Stimulated activated naive CD4-positive, alpha-beta T cell (primary cell): ENCODE measurements at places on chromosomes 13 and 19.

GRCh38 chr13:39335721-39336120 is 267.3 kb downstream of the LHFPL6 start:
- DNase-seq, result no peak

DNA sequence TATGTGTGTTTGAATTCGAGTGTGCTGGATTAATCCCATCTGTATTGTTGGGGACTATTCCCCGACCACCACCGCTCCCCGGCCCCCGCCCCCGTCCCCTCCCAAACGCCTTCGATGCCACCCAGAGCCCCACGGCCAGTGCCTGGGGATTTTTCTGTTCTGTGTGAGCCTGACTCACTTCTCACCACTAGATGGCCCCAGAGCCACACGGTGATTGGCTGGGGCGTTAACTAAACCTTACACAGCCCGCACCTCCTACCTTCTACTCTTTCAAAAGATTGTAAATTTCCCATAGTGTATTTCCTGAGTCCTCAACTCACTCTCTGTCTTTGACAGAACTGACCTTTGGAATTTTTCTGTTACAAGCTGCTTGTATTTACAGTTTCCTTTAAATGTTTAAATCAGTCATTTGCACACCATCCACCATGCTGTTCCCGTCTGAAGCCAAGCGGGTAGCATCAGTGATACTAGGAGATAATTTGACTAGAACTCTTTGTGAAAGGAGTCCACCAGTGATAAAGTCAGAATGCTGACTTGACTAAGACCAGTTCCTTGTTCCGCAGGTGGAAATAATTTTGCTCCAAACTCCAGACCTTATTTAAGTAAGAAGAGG is 61.4 kb downstream of the RFX2 start:
- DNase-seq, result peak; percentile 67

DNA sequence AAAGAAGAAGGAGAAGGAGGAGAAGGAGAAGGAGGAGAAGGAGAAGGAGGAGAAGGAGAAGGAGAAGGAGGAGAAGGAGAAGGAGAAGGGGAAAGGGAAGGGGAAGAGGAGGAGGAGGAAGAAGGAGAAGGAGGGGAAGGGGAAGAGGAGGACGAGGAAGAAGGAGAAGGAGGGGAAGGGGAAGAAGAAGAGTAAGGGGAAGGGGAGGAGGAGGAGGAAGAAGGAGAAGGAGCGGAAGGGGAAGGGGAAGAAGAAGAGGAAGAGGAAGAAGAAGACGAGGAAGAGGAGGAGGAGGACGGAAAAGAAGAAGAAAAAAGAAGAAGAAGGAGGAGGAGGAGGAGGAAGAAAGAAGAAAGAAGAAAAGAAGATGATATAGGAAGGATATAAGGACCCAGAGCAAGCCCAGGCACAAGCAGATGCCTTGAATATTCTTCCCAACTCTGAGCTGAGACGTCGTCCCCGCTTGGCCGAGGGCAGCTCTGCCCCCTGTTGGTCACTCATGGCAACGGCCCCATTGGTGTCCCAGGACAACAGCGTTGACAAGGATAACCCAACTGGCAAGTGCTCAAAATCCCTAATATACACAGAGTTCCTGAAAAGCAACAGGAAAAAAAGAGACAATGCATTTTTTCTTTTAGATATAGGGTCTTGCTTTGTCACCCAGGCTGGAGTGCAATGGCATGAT is 30.6 kb upstream of the IGSF23 start:
- no peak for DNase-seq

DNA sequence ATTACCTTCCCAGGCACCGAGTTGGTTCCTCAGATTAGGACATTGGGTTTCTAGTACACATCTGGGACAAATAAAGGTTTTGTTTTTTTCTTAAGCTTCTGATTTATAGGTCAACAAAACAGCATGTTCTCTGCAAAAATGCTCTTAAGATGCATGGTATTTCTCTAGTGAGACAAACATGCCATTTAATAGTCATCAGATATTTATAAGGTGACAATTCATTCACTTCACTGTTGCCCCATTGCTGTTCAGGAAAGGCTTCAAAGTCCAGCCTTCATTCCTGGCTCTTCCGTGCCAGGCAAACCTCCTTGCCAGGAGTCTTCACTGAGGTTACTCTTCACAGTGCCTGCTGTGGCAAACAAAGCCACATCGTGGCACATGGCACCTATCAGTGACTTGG is 156.3 kb upstream of the FNDC3A start:
- no peak for DNase-seq

DNA sequence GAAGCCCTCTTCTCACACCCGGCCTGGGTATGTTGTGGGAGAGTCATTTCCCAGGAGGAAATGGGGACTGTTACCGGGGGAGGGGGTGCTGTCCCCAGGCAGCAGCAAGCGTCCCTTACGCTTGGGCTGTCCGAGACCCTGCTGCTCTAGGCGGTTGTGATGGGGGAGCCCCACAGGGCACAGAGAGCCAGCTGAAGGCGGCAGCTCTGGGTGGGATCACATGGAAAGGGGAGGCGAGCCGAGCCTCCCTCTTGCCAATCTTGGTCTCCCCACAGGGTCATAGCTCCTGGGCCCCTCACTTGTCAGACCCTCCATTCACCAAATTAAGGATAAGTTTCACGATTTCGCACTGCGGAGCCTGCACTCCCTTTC is 22.0 kb downstream of the EPN1 start:
- DNase-seq, result no peak

- DNase-seq, result no peak
Measured at GRCh38 chr13:39676315-39676876, 20.9 kb downstream of the COG6 start.

DNA sequence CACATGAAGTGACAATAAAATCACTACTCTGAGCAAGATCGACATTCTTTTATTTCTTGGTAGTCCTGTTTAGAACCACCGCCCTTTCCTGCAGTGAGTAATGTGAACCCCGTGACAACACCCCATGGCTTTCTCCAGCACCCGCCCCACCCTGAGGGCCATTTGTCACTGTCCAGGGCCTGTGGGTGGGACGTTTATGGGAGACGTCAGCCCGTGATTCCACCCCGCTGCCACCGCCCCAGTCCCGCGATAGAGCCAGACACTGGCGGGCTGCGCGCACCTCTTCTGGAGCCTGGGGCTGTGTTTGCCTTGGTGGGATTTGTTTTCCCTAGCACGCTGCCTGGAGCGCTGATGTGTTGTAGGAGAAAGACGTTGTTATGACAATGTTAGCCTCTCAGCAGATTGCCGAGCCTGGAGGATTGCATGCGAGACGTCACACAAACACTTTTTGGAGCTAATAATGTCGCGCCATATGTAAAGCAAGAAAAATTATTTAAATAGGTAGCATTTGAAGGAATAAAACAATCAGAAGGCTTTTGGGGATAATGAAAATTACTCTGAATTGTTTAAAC is 263.7 kb downstream of the TEX29 start:
- no peak for DNase-seq

GRCh38 chr19:40601134-40601974 is at the start of gene LTBP4:
Gene LTBP4, plus strand, starts transcription at chr19:40601369. Its CDS starts 19 bp downstream, at chr19:40601388.
- no peak for DNase-seq

DNA sequence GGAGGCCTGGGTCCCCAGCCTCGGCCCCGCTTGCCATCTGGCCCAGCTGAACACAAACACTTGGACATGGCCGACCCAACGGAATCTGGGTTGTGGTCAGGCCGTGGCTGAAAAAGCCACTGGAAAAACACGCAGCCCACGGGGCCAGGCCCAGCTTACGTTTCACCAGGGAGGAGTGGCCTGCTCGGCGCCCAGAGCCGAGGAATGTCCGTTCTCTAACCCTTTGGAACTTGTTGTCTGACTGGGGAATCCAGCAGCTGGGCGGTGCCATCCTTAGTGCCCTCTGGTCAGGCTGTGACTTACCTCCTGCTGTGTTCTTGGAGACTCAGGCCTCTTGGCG is 13.8 kb downstream of the CILP2 start:
- DNase-seq, result no peak
